DMS53 (cell line): ENCODE measurements at places on chromosomes 3 and 15.

GRCh38 chr3:191762323-191762960 lies 301.5 kb downstream of the PYDC2 start:
- DNase-seq: peak; percentile 67

GRCh38 chr3:194879126-194879877 lies 193.6 kb downstream of the FAM43A start:
- DNase-seq: no peak

GRCh38 chr3:143533391-143533790 lies 314.9 kb downstream of the SLC9A9 start:
- no peak for DNase-seq

- DNase-seq: no peak
Measured at GRCh38 chr3:43190670-43191069, 84.8 kb upstream of the POMGNT2 start.

GRCh38 chr15:87121336-87121735 lies 1041.7 kb downstream of the AGBL1 start:
- DNase-seq: peak; percentile 3

DNA sequence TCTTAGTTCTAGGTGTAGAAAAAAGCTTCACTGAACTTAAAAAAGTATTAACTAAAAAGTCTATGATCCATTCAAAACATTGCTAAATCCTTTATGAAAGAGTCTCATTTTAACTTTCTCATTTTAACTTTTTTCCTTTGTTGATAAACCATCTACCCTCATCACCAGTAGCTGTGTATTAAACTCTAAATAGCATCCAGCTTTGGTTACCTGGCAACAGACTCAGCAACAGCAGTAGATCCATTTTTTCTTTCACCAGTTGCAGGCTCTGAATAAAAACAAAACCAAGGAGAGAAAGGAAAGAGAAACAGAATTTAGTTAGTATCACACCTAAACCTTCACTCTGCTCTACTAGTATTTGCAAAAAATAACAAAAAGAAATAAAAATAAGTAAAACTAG lies 51.6 kb downstream of the TP53BP1 start:
- peak; percentile 72 for DNase-seq

GRCh38 chr3:189776149-189776824 lies 145.1 kb downstream of the TP63 start:
- DNase-seq: no peak

- no peak for DNase-seq
Measured at GRCh38 chr3:108088697-108089096, 2.1 kb downstream of the CD47 start.

- DNase-seq: no peak
Measured at GRCh38 chr3:129195731-129196256, 12.1 kb upstream of the CNBP start.

DNA sequence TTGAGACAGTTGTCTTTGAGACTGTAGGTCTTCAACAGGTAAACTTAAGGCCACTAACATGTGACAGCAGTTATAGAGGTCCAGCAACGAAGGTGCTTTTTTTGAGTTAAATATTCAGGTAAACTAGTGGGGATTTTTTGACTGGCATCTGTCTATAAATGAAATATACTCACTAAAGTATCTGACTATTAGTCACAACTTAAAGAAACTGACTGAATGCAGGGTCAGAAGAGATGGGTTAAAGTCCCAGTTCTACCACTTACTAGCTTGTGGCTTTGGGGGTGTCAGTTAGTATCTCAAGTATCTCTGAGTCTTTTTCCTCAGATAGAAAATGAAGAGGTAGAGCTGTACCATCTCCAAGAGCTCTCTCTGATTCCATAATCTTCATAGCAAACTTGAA lies 18.0 kb downstream of the MIX23 start:
- DNase-seq: no peak

GRCh38 chr3:181457756-181458155 lies 254.0 kb upstream of the SOX2 start:
- no peak for DNase-seq

GRCh38 chr3:124890573-124891190 lies 3.5 kb upstream of the ITGB5 start:
- DNase-seq: no peak

GRCh38 chr15:35530698-35531097 lies 15.3 kb downstream of the DPH6 start:
- DNase-seq: no peak

GRCh38 chr3:29565236-29565635 lies 284.4 kb downstream of the RBMS3 start:
- no peak for DNase-seq

DNA sequence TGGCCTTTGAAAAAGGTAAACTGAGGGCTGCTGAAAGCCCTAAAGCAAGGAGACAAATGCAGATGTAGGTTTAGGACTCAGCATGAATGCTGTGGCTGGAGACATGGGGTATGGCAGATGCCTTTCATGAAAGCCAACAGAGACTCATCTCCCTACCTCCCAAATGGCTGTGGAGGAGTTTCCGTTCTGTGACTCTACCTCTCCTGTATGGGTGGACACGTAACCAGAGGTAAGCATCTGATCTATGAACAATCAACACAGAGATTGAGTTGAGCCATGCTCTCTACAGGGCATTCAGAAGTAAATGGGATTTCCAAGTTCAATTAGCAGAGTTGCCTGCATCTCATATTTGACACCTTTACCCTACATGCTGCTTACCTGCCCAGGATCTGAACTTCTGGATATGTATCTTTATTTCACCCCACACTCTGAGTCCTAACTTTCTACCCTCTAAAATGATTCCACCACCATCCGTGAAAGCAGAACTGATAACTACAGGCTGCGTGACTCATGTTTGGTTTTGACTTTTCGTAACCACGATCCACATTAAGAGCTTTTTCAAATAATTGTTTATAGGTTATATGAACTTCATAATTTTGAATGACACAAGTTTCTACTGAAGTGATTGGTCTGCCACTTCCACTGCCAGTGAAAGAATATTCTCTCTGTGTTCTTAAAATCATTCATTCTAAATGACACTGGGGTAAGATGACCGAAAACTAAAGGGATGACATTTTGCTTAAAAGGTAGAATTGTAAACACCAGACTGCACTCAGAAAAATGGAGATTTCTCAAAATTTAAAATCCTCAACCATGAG lies 1058.7 kb downstream of the FHIT start:
- DNase-seq: no peak

- peak; percentile 6 for DNase-seq
Measured at GRCh38 chr15:66622591-66623022, 56.8 kb upstream of the LCTL start.

GRCh38 chr3:168364967-168365366 lies 269.2 kb upstream of the GOLIM4 start:
- DNase-seq: no peak

- DNase-seq: no peak
Measured at GRCh38 chr3:183155499-183155898, 7.0 kb downstream of the LAMP3 start.

- no peak for DNase-seq
Measured at GRCh38 chr15:57566834-57567233, 24.9 kb upstream of the MYZAP start.

DNA sequence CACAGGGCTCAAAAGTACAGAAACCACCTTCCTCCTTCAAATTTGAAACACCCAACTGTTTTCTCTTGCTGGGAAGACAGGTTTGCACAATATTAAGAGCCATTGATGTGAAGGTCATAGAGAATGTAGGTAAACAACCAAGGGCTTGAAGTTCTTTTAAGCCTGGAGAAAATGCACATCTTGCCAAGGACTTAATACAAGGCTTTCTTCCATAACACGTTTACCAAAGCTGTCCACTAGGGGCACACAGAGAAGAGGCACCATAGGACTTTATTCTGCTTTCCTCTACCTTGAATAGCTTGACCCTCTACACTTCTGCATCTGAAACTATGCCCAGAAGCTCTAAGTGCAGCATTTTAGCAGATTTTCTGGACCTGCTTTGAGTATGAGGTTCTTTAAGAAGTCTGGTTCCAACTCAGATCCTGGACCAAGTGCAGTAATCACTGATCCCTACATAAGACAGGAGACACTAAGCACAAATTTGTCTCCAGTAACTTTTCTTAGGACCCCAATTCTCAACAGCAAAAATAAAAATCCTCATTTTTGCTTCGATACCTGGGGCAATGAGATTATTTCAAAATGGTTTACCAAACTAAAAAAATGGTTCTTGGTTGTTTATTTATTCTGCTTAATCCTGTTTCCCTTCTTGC lies 138.0 kb downstream of the FBN1 start:
- peak; percentile 73 for DNase-seq

GRCh38 chr3:120772081-120772480 lies 29.5 kb downstream of the GTF2E1 start:
- no peak for DNase-seq

DNA sequence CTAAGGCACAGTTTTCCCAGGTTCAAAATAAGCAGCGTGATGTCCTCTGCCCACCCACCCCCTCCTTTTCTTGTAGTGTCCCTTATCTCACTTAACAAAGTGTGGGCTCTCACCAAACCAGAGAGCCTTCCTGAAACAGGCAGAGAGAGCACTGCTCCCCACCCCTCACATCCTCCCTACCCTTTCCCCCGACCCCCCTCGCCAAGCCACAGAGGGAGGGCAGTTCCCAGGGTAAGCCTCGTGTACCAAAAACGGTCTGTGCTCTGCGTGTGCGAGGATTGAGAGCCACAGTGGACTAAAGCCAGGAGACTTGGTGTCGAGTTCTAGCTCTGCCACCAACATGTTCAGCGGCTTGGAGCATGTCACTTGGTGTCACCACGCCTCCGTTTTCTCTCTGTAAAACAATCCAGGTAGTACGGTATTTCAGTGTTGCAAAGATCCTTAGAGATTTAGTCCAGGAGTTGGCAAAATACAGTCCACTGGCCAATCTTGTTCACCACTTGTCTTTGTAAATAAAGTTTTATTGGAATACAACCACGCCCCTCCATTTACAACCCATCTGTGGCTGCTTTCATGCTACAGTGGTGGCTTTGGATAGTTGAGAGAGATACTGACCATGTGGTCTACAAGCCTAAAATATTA lies 249.9 kb downstream of the OPA1 start:
- DNase-seq: no peak

DNA sequence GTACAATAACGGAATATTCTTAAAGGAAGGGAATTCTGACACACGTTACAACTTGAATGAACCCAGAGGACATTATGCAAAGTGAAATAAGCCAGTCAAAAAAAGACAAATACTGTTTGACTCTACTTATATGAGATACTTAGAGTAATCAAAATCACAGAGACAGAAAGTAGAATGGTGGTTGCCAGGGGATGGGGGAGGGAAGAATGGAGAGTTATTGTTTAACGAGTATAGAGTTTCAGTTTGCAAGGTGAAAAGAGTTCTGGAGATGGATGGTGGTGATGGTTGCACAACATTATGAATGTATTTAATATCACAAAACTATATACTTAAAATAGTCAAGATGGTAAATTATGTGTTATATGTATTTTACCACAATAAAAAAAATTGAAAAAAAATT lies 112.9 kb upstream of the ARHGEF3 start:
- no peak for DNase-seq

DNA sequence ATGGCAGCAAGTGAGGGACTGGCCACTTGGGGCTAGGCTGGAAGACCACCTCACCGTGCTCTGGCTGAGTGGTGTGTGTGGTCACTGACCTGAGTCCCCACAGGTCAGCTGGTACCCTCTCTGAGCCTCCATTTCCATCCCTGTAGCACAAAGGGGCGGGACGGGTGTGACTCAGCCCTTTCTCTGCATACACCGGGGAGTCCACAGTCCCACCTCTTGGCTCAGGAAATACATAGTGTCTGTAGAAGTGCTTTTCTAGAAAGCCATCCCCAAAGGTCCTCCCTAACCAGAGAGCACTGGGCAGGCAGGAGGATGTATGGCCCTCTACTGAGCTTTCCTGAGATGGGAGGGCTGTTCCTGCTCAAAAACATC lies 27.2 kb downstream of the WNT7A start:
- no peak for DNase-seq

DNA sequence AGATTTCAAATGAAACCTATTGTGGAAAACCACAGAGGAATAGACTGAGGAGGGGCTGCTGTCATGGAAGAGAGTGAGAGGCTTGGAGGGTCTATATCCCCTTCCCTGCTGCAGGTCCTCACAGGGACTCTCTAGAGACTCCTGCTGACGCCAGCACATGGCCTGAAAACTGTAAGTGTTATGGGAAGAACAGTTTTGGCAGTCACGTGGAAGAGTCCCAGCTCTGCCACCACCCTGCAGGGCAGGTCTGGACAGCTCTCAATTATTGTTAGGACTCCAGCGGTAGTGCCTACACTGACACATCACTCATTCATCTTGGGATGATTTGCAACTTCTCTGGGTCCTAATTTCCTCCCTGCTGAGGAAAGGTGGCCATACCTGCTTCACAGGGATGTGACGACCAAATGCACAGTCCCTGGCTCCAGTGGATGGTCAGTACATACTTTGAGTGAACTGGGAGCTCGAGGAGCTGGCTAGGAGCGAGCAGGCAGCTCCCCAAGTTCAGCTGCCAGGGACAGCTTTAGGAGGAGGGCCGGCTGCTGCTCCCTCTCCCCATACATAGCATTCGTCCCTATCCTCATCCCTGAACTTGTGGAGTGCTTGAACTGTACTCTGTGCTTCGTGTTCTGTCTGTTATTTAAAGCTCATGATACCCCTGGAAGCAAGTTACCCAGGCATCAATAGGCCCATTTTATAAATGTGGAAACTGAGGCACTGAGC lies 49.2 kb downstream of the CTXND1 start:
- DNase-seq: no peak

- DNase-seq: no peak
Measured at GRCh38 chr15:83767741-83768140, 113.8 kb downstream of the ADAMTSL3 start.

GRCh38 chr15:59594493-59594942 lies 17.1 kb upstream of the GCNT3 start:
- DNase-seq: peak; percentile 69

DNA sequence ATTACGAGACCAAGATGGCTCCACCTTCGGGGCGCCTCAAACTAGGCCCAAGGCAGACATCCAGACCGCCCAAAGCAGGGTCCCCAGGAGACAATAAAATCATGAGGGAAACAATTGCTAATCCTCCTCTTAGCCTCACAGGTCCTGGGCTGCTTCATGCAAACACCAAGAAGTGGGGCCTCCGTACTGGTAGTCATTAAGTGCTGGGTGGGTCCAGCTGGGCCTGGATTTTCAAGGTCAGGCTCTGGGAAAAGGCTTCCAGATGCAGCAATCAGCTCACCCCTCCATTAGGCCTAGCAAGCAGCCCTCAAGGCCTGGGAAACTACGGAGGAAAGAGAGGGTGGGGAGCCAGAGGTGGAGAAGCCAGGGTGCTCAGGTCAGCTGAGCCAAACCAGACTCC lies 634 bp downstream of the FBXL22 start:
- peak; percentile 69 for DNase-seq

GRCh38 chr3:133578548-133579191 lies 5.2 kb downstream of the CDV3 start:
- DNase-seq: no peak

DNA sequence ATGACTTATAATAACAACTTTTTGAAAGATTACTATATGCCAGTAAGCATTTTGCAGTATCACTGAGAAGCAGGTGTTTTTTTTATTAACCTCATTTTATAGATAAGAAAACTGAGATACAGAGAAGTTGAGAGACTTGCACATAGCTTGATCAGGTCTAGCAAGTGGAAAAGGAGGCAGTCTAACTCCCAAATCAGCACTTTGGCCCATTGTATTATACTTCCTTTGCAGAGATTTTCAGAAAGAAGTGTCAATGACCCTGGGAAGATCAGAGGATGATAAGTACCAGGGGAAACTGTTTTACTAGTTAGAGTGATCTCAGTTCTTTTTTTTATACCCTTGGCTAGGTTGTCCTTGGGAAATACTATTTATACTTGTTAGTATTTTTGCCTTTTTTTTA lies 358.7 kb downstream of the SQOR start:
- DNase-seq: no peak

GRCh38 chr3:78314327-78314726 lies 1274.4 kb downstream of the ROBO2 start:
- no peak for DNase-seq

- DNase-seq: no peak
Measured at GRCh38 chr15:69119001-69119400, 41.4 kb upstream of the GLCE start.
